ENCODE measurements at places on chromosomes 12 and 14.

GRCh38 chr12:112087055-112087850 is 21.3 kb downstream of the NAA25 start:
- DNase-seq, result no peak

GRCh38 chr12:67893022-67893580 is 96.1 kb upstream of the IFNG-AS1 start:
- DNase-seq, result no peak

DNA sequence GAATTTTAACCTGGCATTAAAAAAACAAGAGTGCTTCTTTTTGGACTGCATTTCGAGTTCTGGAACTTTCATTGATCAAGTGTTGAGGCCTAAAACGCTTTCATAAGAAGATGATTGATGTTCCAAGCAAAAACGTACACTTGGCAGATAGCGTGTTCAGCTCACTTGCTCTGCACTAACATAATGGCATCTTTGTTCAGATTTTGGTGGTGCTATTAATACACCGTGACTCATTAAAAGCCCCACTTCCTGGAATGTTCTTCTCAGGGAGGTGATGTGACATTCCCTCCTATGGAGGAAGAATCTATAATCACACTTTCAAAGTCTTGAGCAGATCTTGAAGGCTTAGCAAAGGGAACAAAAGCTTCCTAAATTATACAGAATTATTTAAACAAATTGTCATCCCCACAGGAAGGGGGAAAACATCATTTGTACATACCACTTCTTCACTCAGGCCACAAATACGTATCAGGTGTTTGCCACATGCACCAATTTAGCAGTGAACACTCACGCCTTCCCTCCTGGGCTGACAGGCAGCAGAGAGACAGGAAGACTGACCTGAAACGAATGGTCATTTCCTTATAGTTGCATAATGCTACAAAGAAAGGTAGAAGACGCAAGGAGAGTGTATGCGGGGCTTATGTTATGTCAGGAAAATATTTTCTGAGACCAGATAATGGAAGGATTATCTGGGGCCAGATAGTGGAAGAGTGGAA is 15.4 kb downstream of the HSP90AA1 start:
- DNase-seq, result no peak

DNA sequence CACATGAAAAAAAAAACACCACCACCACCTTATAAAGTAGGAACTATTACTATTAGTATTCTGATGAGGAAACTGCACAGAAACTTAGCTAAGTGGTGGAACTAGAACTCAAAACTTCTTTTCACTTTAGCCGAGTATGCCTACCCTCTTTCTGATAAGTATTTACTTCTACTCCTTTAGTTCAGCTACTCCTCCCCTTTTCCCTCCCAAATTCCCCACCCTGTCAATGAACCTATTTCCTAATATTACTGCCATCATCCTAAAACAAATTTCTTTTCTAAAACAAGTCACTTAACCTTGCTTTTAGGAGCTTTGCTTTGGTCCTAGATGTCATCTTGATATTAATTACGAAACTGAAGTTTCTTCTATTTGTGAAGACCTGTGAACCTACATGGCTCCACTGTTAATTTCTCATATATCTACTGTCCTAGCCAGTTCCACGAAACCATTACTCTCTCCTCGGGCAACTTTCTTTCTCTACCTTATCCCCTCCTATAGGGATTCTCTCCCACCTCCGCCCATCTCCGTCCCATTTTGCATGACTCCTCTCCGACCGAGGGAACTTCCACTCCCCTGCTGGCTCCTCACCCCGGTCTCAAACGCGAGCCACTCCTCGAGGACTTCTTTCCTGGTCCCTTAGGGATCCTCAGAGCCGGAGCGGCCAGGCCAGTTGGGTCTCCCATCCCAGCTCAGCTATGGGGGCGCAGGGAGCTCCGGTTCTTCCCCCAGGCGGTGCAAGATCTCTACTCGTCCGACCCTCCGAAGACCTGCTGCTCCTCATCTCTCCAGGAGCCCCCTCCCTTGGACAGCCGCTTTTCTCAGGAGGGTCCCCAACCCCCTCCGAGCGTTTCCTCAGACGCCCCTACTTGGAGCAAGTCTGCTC is 1.1 kb downstream of the NUMB start:
- DNase-seq, result no peak

DNA sequence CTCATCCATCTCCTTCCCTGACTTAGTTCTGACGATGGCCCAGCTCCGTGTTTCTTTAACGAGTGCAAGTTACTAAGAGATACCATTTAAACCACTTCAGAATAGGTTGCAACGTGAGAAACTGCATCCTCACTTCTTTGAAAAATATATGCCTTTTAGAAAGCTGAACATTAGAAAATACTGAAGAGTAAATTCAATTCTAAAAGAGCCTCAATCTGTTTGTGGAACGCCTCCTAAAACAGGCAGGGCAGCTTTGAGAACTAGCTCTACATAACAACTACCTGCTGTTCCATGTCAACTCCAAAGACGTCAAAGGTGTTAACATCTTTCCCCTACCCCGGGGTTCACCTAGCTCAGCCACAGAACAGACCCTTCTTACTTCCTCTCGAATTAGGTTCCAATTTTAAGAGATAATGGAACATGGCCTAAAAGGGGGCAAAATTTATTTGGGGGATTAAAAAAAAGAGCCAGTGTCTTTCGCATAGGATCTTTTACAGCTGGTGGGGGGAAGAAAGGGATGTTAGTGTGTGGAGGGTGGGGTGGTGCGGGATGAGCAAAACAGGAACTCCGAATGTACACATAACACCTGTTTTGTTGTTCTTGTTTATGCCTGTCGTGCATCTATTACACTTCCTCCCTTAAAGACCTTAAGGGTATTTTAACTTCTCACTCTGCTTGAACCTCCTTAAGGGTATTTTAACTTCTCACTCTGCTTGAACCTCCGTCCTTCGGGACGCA is 3.3 kb downstream of the BHLHE41 start:
- DNase-seq, result no peak

DNA sequence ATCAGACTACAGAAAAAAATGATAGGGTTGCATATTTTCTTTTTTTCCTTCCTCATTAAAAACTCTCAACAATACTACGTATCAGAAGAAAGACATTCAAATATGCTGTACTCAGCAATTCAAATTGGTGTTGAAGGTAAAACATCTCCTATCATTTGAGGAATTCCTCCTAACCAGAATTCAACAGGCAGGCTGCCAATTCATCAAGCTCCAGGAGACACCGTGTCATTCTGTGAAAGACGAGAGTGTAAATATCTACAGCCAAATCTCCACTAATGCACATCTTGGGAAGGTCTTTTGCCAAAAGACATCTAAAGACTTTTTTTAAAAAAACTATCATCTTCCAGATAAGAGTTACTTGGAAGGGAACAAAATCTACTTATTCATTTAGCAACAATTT is 26.6 kb downstream of the NT5DC3 start:
- no peak for DNase-seq

- no peak for DNase-seq
These were observed 8.5 kb downstream of the CTDSP2 start for GRCh38 chr12:57837864-57838562.
